ENCODE measurements at places on chromosomes 1 and 21.
A peak's percentile ranks its signal among the peaks of the same experiment; 100 is the strongest.

DNA sequence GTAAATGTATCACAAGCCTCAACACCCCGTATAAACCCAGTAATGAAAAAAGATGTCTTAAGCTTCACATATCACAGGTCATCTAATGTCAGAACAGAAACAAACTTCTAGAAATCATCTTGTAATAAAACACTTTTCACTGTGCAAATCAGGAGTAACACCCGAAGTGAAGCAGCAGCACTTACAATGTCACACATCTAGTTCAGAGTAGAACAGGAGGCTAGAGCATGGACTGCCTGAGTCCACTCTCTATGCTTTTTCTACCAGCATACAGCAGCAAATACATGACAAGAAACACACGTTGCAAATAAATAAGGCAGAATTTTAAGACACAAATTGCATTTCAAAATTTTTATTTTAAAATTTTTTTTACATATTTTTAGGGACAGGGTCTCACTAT lies 57.2 kb downstream of the AKT3 start:
- no peak for DNase-seq

DNA sequence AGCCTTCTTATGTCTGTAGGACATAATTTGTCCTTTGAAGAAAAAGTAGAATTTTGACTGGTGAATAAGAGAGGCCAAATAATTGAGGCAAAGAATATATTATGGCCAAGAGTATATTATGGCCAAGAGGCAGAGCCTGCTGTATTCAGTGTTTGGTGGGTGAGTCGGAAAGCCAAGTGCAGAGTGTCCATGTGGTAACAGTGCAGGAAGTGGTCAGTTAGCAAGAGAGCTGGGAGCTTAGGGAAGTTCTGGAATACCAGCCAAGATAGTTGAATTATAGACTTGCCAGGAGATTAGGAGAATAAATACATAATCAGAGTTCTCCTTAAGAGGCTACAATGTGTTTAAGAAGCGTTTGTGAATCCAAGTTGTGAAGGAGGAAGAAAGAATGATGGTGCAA lies 131.5 kb upstream of the LMO4 start:
- DNase-seq: no peak

- DNase-seq: no peak
Observed at GRCh38 chr21:44350773-44351481, 2.5 kb upstream of the TRPM2 start.

- DNase-seq: no peak
Observed at GRCh38 chr1:30904962-30905335, 3.6 kb downstream of the SDC3 start.

GRCh38 chr1:100353988-100354387 lies 1.7 kb downstream of the CDC14A start:
- no peak for DNase-seq

DNA sequence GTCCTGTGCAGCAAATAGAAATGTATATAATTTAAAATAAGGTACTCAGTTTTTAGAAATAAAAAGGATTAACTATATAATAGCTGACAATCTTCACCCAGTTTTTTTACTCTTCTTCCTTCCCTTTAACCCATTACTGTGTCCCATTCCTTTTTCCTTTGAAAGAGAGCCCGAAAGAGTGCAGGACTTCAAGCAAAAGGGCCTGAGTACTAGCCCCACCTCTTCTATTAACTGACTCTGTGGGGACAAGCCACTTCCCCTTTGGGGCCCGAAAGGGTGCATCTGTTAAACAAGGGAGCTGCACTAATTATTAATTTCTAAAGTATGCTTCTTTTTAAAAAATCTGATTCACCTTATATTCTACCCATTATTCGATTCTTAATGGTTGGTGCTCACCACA lies 3.3 kb downstream of the USP24 start:
- DNase-seq: no peak

- no peak for DNase-seq
Observed at GRCh38 chr1:157782931-157783330, 6.0 kb upstream of the FCRL2 start.

DNA sequence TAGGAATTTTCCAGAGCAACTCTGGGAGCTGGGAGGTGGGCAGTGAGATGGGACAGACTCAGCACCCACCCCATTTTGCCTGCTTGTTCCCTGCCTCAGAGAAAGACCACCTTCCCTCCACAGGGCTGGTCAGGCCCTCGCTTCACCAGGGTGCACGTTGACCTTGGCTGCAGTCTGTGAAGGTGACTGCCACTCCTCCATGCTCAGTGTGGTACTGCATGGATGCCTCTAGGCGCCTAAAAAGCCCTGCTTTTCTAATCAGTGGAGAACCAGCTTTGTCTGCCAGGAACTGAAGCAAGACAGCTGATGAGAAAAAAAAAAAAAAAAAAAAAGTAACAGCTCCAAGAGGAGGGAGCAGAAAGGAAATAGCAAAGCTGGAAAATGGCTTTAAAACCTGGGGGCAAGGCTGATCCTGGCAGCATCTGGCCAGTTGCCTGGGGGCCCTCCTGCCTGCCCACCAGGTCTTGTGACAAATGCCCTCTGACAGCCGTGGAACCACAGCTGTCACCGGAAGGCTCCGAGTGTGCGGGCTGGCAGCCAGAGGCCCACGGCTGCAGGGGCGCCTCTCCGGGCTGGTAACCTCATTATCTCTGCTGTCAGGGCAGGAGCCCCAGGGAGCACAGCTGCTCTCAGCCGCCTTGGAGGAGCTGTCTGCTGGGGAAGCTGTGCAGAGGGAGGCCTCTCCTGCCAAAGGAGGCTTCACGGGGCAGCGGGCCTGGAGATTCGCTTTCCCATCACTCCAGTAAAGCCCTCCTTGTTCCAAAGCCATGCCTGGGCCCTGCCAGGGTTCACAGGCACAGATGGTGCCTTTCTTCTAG lies 13.7 kb downstream of the KIAA1614 start:
- DNase-seq: no peak

DNA sequence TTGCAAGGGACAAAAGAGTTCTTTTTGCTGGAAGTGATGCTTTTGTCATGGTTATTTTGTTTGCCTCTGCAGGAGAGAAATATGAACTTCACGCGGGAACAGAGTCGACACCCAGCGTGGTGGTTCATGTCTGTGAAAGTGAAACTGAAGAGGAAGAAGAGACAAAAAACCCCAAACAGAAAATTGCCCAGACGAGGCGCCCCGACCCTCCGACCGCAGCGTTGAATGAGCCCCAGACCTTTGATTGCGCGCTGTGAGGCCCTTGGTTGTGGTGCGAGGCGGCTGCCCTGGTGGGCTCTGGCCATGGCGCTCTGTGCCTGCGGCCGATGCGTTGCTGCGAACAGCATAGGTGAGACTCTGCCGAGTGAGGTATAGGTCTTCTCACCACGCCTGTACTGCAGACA lies 20.9 kb upstream of the NCMAP start:
- no peak for DNase-seq

GRCh38 chr1:202074985-202075384 lies 47.7 kb upstream of the GPR37L1 start:
- no peak for DNase-seq

DNA sequence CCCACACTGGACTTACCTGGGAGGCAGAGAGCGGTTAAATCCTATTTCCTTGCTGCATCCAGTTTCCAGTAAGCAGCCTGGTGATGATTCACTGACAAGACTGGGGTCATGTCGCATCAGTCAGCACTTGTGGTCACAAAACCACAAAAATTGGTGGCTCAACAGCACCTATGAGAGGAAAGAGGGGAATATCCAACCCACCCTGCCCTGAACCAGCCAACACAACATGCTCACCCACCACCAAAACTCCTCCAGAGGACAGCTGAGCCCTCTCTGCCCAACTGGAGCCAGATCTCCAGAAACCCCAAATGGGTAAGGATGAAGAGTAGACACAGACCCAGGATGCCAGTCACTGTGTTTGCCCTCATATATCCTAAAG lies 64.0 kb downstream of the CD46 start:
- no peak for DNase-seq

- no peak for DNase-seq
Observed at GRCh38 chr1:31479811-31480210, 66.8 kb downstream of the SERINC2 start.

- no peak for DNase-seq
Observed at GRCh38 chr1:170071378-170071777, 3.1 kb downstream of the KIFAP3 start.

DNA sequence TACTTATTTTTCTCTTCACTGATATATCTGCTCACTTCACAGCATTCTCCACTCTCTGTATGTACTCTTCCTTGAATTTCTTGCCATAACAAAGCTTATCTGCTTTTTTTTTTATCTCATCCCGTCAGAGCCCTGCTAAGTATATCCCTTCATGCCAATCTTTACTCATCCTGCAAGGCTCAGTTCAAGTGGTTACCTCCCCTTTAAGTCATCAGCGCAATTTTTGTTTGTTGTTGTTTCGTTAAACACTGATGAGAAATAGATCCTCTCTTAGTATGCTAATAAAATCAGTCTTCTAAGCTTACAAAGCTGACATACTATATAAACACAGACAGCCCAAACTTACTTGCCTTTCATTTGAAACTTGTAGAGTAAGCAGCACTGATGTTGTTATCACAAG lies 17.8 kb downstream of the COL24A1 start:
- DNase-seq: no peak

- no peak for DNase-seq
Observed at GRCh38 chr1:53736290-53736689, 2.7 kb downstream of the GLIS1 start.

GRCh38 chr1:45009956-45010854 lies 919 bp downstream of the HECTD3 start:
- DNase-seq: peak; percentile 9

DNA sequence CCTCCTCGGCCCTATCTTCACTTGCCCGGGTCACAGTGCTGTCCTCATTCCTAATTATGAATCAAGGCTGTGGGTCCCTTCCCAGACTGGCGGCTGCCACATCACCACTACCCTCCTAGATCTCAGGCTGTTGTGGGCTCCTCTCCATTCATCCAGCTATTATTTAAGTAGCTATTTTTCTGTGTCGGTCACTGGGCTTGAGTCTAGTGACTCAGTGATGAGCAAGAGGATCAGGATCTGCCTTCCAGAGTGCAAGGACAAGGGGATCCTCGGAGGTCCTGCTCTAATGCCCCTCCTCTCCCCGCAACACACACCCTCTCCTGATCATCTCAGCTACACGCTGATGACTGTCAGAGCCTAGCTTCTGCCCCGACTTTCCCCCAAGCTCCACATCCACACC lies 34.1 kb downstream of the CDCP2 start:
- no peak for DNase-seq

- no peak for DNase-seq
Observed at GRCh38 chr21:31530364-31530763, 129.1 kb upstream of the SOD1 start.

DNA sequence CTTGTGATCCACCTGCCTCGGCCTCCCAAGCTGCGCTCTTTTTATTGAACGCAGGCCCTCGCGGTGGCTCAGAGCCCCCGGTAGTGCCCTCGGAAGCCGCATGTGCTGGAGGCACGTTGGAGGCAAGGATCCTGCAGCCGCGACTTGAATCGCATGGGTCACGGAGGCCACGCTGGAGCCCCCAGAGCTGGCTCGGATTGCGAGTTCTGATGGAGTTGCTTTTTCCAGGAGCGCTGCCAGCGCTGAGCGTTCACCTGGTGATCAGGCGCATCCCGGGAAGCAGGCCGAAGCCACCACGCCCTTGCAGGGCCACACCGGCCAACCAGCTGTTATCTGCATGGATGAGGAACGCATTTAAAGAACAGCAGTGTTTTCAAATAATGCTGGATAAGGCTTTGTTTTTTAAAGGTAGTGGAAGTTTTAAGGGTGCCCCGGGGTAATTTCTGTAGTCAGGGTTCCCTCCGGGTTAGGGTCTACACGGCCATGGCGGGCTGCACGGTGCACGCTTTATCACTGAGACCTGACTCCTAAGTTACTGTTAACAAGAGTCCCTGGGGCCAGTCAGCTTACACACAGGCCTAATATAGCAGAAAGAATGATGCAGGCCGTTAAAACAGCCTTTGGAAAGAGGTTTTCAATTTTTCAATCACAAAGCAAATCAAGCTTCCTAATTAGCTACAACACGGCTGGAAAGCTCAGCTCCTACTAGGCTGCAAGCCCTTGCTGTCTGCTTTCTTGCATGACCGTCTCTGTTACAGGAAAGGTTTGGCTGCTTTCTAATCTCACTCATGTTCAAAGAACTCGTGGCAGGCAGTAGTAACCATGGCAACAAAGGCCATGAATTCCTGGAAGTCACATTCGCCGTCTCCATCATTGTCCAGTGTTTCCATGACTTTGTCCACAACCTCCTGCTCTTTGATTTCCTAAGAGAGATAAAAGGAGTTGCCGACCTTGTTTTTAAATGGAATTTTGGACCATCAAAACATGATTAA lies 6.0 kb downstream of the S100B start:
- DNase-seq: no peak

DNA sequence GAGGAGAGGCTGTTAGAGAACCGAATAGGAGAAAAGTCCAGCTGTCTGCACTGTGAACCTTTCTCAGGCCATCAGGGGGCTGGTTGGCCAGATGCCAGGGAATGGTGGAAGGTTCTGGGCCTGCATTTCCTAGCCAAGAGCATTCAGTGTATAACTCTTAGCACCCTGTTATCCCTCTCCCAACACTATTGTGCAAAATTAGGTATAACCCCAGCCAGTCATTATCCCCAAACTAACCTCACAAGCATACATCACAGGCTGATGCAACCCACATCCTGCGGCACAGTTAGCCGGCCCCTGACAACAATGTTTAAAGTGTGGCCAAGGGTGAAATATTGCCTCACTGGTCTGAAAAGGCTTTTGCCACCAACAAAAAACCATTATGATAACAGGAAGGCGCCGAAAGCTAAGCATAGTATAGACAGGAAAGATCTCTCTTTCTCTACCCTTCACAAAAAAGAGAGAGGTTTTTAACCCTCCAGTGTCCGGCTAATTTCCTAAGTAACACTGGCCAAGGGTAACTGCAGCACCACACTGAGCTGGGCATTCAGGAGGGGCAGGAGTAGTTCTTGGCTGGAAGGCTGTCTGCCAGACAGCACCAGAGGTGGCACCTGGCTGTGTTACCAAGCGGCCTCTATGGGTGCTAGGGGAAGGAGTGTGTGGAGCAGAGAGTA lies 77.3 kb upstream of the BCAR3 start:
- DNase-seq: no peak

- no peak for DNase-seq
Observed at GRCh38 chr1:60813071-60813470, 269.3 kb upstream of the NFIA start.

DNA sequence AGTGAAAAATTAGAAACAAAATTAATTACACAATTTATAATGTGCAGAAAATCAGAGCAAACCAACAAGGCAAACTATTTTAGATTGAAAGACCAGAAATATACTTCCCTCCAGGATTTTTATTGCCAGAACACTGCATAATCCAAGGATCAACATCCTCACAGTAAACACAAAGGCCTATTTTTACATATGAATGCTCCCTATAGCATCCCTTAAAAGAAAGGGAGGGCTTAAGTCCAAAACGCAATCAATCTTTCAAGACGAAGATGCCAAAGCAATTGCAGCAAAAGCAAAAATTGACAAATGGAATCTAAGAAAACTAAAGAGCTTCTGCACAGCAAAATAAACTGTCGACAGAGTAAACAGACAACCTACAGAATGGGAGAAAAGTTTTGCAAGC lies 18.6 kb upstream of the CHIA start:
- DNase-seq: no peak

- no peak for DNase-seq
Observed at GRCh38 chr1:11982010-11982392, 1.8 kb downstream of the MFN2 start.

GRCh38 chr21:15495965-15496364 lies 233.8 kb upstream of the USP25 start:
- DNase-seq: no peak
